ENCODE measurements at places on chromosomes 6 and 20.

DNA sequence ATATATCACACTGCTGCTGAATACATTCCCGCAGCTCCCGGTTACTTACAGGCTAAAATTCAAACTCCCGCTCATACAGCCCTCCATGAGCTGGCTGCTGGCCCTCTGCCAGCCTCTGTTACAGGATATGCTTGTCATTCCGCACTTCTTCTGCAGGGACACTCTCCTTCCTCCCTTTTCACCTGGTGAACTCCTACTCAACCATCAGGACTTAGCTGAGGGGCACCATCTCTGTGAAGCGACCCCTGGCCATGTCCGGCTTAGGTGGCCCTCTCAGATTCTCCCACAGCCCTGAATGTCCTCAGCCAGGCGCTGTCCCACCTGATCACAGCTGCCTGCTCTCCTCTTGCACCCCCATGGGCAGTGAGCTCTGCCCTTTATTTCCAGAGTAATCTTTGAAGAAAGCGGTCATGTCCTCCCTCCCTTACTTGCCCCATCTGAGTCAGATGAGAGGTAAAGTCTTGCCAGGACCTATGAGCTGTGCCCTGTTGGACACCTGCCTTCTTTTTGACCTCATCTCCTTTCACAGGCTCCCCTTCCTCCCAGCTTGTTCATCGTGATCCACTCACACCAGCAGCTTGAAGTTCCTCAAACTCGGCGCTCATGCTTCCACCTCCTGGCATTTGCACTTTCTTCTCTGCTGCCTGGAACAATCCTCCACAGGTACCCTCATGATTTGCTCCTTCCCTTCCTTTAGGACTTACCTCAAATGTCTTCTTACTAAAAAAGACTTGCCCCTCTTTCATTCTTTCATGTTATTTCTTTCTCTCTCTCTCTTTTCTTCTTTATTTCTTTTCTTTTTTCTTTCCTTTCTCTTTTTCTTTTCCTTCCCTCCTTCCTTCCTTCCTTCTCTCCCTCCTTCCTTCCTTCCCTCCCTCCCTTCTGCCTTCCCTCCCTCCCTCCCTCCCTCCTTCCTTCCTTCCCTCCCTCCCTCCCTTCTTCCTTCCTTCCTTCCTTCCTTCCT is 5.6 kb downstream of the CYP24A1 start:
- peak; percentile 85 for DNase-seq

DNA sequence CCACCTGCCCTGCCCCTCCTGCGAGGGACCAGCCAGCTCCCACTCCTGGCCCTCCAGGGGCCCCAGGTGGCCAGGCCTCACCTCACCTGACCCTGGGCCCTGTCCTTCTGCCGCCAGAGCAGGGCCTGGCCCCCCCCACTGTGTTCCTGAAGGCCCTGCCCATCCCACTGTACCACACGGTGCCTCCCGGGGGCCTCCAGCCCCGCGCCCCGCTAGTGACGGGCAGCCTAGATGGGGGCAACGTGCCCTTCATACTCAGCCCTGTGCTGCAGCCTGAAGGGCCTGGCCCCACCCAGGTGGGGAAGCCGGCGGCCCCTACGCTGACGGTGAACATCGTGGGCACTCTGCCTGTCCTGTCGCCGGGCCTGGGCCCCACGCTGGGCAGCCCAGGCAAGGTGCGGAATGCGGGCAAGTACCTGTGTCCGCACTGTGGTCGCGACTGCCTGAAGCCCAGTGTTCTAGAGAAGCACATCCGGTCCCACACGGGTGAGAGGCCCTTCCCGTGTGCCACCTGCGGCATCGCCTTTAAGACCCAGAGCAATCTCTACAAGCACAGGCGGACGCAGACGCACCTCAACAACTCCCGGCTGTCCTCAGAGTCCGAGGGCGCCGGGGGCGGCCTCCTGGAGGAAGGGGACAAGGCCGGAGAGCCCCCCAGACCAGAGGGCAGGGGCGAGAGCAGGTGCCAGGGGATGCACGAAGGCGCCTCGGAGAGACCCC is 27.6 kb downstream of the ZNF831 start:
- DNase-seq = no peak

- no peak for DNase-seq
These were observed 143.5 kb upstream of the MARCKS start for GRCh38 chr6:113713665-113714064.

- DNase-seq = no peak
These were observed 37.6 kb upstream of the CHMP4B start for GRCh38 chr20:33773412-33774089.

DNA sequence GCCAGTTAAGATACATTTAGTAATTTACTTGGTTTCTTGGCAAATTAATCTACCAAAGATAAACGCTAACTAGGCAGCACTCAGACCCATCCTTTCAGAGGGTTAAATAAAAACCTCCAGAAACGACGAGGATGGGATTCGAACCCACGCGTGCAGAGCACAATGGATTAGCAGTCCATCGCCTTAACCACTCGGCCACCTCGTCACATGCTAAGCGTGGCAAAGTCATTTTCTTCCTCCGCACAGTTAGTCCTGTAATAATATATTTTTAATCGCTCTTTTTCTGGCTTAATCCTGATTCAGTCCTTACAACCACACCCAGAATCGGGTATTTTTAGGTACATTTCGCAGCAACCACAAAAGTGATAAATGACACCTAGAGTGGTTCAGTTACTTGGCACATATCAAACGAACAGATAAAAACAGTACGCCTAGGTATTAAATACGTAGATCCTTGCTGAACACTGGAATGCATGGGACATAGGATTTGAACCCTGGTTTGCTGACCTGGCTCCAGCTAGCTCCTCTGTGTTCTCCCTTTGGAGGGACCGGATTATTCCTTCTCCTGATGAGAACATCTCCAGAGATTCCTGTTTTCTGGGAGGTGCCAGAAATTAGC is 71.6 kb downstream of the GPX5 start:
- DNase-seq = peak; percentile 50

DNA sequence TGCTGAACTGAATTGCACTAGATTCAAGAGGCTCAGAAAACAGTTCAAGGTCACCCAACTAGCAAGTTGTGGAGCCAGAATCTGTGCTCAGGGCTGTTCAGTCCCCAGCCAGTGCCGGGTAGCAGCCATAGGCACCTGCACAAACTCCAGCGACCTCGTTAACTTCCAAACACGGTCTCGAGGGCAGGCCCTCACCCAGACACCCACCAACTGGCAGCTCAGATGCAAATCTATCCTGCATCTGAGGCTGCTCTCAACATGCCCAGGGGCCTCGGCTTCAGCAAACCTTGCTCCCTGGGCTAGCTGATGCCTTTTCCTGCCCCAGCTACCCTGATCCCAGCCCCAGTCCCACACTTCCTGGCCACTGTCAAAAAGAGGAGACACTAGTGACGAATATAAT is 3.7 kb downstream of the JPH2 start:
- DNase-seq = no peak

DNA sequence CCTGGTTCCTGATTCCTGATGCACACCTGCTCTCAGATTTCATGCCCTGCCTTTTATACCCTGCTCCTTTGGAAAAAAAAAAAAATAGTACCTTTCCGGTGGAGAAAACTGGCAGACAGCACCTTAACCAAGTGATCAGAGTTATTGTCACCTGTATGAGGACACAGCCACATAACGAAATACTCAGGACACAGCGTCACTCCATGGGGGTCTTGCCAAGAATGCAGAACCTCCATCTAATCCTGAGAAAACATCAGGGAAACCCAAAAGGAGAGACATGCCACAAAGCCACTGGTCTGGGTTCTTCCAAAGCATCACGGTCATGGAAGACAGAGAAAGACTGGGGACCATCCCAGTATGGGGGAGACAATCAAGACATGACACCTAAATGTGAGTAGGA is 29.1 kb downstream of the BFSP1 start:
- no peak for DNase-seq

DNA sequence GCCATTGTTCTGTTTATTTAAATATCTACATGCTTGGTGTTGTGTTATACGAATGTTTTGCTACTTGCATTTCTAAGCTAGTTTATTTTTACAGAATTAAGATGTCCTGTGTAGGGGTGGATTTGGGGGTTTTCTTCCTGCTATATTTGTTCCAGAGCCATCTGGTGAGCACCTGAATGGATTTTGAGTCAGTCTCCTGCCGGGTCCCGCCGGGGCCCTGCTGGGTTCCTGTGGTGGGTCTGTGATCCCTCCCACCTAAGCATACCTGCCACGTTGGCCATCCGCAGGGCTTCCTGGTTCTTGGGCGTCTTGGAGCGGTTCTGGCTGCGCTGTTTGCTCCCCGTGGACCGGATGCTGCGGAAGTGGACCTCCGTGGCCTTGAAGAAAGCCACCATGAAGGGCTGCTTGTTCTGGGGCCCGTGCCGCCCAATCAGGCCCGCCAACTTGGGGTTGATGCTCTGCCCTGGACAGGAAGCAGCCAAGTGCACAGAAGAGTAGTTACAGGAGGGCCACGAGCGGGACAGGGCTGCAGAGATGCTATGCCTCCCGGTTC is 82.9 kb downstream of the BMP7 start:
- no peak for DNase-seq

DNA sequence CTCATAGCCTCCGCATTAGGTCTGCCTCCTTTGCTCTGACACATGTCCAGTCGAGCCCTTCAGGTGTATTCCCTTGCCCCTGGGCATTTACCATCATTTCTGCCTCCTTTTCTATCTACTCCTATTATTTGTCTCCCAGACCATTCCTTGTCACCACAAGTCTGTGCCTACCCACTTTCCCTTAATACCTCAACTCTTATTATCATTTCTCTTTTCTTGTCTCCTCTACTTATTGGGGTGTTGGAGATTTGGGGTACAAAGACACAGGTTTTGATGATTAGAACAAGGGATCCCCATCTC is 1.4 kb downstream of the SYNGAP1 start:
- DNase-seq = no peak

DNA sequence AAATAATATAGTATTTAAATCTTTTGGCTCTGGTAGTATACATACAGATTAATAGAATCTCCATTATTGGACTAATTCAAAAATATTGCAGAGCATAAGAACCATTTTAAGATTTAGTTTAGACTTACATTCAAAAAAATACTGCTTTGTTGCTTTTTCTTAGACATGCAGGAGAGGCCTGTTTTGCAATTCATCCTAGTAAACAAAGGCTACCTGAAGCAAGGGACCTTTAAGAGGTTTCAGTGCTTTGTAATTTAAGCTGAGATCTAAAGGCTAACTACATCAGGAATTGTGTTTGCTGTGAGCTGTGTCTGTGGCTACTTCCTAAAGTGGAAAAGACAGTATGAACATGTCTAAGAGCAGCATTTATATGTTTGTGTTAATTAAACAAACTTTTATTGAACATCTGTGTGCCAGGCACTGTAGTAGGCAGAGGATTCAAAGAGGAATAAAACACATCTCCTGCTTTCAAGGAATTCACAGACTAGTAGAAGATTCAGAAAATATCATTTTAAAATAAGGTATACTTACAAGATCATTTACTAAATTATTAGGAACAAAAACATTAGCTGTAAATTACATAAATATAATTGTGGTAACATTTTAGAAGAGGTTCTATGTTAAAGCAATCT is 29.1 kb upstream of the CALHM6 start:
- DNase-seq = no peak
